Naive thymus-derived CD4-positive, alpha-beta T cell (primary cell): ENCODE measurements at places on chromosomes 7 and 10. TPM values are rescaled to one million over a fixed set of nuclear protein-coding genes. Genes with fewer than 3 reads are reported as not detected.

Gene KLLN
- 1.6 TPM for total RNA-seq

Gene ZNF862
- total RNA-seq: 35.0 and 39.0 TPM in 2 replicates

Gene SPDYE16
- 0.88 TPM for total RNA-seq

Gene RASSF4
- total RNA-seq: 1.9 and 2.3 TPM in 2 replicates

Gene WBP1L
- 30.4 and 34.1 TPM in 2 replicates for total RNA-seq

DNA sequence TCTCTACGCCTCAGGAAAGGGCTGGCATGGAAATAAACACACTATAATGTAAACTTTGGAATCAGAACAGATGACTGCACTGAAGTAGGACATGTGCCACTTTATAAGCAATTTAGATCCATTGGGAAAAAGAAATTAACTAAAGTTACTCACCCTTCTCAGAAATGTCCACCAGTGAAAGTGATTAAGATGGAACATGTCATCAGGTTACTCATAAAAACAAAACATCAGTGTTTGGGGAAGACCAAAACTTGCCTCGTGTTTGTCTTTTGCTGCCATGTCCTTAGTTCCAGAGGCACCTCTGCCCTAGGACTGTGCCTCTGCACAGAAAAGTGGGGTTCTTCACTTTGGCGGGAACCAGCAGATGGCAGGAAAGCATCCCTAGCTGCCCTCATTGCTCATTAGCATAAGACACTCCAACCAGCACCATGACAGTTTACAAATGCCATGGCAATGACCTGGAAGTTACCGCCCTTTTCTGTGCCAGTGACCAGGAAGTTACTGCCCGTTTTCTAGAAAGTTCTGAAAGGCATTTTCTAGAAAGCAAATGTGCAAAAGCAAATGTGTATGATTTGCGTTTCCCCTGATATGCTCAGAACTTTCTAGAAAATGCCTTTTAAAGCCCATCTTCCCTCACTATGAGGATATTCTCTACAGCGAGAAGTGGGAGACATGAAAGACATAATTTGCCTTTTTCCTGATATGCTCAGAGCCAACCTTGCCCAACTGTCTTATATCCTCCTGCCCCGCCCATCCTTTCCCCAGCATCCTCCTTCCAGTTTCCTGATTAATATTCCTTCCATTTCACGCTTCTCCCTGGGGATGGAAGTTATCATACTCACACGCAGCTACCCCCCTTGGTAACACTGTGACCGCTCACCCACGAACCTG, 258.2 kb downstream of the USP6NL start:
- DNase-seq: no peak

GRCh38 chr10:114078346-114078745, 34.7 kb downstream of the ADRB1 start:
- no peak for DNase-seq

GRCh38 chr7:17946591-17946990, 6.3 kb upstream of the SNX13 start:
- no peak for DNase-seq

DNA sequence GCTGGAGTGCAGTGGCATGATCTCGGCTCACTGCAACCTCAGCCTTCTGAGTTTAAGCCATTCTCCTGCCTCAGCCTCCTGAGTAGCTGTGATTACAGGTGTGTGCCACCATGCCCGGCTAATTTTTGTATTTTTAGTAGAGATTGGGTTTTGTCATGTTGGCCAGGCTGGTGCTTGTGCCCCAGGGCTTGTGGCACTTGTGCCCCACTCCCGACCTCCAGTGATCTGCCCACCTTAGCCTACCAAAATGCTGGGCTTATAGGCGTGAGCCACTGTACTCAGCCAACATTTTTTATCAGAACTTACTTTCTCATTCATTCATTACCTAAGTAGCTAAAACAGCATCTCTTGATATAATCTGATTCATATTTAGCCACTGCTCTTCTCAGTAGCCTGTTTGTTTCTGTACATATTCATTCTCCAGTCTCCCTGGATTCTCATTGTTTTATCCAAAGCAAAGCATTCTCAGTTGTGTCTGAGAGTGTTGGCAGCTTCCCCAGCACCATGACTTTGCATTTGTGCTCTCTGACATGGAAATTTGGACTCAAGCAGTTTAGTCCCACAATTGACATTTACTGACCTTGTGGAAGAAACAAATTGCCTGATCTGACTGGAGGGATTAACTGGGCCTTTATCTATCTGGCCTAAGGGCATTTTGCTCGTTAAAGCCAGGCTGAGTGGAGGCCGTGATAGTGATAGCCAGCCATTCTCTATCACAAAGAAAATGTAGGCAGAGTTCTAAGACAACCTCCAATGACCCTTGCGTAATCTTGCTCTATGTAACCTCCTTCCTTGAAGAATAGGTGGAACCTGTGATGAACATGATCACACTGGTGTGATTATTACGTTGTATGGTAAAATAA, 44.9 kb downstream of the AKR1B15 start:
- no peak for DNase-seq

GRCh38 chr10:46020344-46020657, 10.1 kb downstream of the NCOA4 start:
- DNase-seq: no peak

DNA sequence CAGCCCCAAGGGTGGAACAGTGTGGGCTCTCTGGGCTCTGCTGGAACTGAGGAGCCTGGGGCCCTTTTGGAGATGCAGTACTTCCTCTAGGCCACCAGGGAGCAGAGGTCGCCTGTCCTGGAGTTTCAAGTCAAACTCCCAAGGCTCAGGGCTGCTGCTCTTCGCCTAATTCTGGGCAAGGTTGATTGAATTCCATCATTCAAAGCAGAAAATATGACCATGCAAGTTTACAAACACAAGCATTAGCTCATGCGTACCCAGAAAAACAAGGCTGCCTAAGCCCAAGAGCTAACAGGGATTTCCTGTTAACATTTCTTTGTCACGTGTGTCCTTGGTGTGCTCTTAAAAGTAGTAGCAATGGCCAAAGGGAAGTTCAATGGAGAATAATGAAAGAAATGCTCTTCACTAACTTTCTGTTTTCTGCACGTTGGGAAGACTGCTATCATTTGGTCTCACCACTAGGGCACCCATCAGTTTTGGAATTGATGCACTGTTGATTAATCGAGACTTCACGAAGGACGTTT, 20.1 kb downstream of the LDB3 start:
- DNase-seq: peak; percentile 27

DNA sequence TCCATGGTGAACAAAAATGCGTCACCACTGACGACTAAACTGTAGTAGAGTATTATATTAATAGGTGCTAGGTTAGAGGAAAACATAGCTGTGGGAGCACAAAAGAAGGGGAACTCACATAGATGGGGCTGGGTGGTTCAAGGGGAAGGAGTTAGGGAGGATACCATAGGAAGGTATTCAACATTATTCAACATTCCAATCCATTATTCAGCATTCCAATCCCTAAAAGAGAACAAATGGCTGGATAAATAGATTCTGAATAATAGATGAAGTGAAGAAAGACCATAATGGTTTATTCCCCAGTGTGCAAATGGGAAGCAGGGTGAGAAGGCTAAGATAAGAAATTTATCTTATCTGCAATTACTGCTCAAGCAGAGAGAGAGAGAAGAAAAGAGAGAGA, 61.4 kb downstream of the AASS start:
- DNase-seq: no peak

DNA sequence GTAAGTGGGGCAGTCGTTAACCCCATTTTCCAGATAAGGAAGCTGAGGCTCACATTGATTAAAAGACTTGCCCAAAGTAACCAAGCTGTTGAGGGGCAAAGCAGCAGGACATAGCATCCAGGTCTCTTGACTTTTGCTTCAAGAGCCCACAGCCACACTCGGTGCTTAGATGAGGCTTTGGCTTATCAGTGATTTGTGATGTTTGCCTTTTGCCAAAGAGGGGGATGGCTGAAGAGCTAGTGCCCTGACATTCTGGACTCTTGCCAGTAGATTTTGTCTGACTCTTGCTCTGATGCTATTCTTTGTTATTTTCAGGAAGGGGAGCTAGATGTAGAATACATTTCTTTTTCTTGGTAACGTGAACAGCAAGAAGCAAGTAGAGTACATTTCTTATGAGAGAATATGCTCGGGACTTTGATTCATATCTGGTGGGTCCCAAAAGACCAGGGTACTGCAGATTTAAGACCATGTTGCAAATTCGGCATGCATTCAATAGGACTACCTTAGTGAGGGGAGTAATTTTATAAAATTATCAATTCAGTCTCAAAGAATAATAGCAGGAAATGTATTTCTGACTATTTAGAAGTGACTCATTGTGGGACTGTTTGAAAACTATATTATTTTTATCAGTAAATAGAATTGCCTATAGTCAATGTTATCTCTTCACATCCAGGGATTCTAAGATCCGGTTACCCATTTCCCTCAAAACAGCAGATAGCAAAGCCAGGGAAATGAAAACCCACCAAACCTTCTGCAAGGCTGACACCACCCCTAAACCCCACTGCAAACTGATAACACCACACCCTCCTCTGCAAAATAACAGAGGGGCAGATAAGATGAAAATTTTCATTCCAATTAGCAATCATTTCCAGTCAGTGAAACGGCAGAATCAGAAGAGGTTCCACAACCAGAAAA, 180.0 kb upstream of the BMPER start:
- DNase-seq: no peak

GRCh38 chr7:134886353-134887057, 99.8 kb upstream of the AGBL3 start:
- peak; percentile 35 for DNase-seq

DNA sequence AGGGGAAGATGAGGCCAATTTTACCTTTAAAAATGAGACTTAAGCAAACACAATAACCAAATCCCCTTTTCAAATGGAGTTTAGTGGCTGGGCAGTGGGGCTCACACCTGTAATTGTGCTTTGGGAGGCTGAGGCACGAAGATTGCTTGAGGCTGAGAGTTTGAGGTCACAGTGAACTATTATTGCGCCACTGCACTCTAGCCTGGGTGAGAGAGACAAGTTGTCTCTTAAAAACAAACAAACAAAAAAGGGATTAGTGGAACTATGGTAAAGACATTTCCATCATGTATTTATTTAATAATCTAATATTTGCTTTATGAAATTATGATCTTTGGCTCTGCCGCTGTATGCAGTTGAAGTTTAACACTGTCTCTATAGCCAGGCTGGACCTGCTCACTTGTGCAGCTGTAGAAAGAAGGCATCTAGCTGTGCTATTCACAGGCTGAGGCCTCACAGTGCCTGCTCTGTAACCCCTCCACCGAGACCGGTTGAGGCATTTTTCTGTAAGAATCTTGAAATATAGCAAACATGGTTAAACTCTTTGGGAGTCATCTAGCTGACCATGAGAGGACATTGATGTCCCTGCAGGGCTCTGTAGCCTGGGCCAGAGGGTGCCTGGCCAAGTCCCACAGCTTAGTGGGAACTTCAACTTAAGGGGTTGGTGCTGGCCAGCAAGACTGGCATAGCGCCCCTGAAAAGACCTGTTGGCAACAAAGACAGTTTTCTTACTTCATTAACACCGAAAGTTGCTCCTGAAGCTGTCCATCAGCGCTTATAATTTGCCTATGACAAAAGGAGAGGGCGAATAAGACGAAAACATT, 131.8 kb downstream of the BMPER start:
- no peak for DNase-seq

DNA sequence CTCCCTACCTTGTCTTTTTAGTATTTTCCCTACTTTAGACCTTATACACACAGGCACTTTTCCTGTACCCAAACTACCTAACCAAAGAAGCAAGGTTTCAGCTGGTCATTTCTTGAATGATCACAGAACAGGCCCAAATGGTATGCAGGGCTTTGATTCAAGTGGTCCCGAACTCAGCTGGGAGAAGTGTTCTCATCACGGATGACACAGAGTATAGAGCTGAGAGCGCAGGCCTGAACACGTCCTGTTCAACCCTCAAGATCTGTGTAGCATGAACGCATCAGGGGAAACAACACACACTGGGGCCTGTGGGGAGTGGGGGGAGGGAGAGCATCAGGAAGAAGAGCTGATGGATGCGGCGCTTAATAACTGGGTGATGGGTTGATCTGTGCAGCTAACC, 318.2 kb downstream of the SFMBT2 start:
- DNase-seq: no peak

GRCh38 chr10:98357194-98357822, 57.7 kb downstream of the PYROXD2 start:
- DNase-seq: no peak

DNA sequence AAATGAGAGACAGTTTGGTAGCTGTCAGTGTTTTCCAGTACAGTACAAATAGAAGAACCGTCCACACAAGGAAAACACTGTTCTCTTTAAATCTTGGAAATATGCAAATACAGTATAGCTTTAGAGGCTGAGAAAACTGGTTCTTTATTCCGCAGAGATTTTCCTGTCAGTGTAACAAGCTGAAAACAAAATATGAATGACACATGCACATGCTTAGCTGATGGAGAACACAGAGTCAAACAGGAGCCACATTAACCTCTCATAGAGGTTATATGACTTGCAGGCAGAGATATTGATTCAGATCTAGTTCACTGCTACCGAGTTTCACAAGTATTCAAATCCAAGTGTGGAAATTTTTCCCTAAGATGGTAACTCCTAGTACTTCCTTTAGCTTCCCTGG, 135.2 kb upstream of the C1QL3 start:
- DNase-seq: no peak

- no peak for DNase-seq
Observed at GRCh38 chr7:123329988-123330643, 130.3 kb upstream of the SLC13A1 start.

DNA sequence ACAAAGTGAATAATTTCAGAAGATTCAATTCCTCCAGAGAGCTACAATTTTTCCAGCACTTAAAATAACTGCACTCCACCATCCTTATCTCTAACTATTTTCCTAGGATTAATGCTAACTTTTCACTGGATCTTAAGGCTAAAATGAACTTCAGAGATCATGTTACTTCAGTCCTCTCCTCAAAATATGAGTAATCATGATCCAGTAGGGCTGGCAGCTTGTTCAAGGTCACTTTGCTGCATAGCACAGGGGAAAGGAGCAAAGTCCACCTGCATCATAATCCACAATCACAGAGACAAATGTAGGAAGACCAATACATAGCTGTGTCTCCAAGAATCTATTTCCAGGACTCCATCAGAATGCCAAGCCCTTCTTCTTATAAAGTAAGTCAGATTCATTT, 150.3 kb downstream of the LRRTM3 start:
- DNase-seq: no peak

GRCh38 chr10:114565066-114565465, 93.0 kb downstream of the ABLIM1 start:
- DNase-seq: no peak

DNA sequence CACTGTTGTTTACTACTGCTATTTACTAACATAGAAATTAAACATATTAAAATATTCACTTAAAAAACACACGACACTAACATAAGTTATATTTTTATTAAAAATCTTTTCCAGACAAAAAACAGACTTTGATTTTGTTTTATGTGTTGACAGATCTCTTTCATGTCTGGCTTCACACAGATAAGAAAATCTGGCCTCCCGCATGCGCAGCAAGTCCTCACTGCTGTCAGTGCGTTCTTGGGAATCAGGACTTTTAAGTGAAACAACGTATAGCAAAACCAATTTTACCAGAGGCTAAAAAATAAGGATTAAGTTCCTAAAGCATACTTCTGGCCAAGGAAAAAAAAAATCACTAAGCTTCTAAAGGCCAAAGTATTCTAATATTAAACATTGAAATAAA, 1.2 kb upstream of the IDI1 start:
- DNase-seq: peak; percentile 30
